ENCODE measurements at places on chromosomes 7 and 10.

- no peak for DNase-seq
These were observed 33.0 kb downstream of the CYP26A1 start for GRCh38 chr10:93106631-93107072.

DNA sequence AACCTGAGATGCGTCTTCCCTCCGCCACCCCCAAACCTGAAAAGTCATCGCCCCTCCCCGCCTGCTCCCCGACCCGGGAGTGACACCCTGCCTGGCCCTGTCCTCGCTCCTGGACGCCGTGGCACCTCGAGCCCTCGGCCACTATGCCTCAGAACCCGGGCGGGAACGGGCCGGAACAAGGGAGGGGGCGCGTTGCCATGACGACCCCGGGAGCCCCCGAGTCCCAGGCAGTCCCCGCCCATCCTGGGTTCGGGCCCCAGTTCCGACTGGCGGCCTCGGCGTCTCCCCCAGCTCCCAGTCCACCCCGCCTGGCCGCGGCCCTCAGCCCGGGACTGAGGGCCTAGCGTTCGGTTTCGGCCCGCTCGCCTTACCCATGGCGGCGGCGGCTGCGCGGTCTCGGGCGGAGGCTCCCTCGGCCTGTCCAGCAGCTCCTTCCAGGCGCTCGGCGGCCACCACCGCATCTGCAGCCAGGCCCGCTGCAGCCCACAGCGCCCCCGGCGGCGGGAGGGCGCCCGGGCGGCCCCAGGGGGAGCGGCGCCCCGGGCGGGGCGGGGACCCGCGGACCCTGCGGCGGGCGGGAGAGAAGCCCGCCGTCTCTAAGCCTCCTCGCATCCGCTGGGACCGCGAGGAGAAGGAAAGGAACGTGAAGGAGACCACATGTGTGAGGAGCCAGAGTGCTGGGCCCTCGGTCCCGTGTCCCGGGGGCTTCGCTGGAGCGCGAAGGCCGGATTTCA is at the start of gene RUFY2:
Gene RUFY2 (minus strand): TSS at position 463 of the 734 bp plus-strand sequence. CDS start 88 bp downstream, at position 375.
- peak; percentile 78 for DNase-seq

GRCh38 chr10:2145926-2146478 is 408.7 kb upstream of the ADARB2 start:
- no peak for DNase-seq

- DNase-seq, result no peak
These were observed 25.8 kb downstream of the AKR1C8 start for GRCh38 chr10:5159126-5159525.

DNA sequence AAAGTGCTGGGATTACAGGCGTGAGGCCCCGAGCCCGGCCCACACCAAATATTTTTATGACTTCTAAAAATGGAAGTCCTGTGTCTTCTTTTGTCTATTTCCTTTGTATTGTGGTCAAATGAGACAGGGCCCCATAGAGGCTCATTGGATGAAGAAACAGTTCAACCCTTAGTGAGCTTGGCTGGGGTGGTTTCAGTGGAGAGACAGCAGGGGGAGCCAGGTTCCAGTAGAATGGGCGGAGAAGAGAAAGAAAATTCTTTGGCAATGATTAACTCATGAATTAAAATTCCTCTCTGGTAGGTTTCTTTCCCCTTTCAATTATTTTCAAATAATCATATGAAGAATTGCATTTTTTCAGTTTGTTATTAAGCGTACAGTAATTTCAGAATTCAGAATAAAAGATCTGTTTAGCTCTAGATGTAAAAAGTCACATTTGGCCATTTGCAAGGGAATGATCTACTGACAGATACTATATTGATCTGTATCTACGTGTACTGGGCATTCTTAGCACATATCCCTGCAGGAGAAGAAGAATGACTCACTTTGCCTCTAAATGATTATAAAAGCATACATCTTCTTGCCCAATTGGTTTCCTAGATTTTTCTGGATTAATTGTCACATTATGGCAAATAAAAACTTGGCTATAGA is 43.2 kb downstream of the PNLIPRP3 start:
- peak; percentile 68 for DNase-seq

- no peak for DNase-seq
These were observed 224.6 kb upstream of the PITRM1 start for GRCh38 chr10:3397231-3397630.

- DNase-seq, result peak; percentile 92
These were observed 145.4 kb upstream of the ASAH2 start for GRCh38 chr10:50396491-50397311.

GRCh38 chr10:5543623-5544022 is 18.9 kb downstream of the CALML3 start:
- no peak for DNase-seq

DNA sequence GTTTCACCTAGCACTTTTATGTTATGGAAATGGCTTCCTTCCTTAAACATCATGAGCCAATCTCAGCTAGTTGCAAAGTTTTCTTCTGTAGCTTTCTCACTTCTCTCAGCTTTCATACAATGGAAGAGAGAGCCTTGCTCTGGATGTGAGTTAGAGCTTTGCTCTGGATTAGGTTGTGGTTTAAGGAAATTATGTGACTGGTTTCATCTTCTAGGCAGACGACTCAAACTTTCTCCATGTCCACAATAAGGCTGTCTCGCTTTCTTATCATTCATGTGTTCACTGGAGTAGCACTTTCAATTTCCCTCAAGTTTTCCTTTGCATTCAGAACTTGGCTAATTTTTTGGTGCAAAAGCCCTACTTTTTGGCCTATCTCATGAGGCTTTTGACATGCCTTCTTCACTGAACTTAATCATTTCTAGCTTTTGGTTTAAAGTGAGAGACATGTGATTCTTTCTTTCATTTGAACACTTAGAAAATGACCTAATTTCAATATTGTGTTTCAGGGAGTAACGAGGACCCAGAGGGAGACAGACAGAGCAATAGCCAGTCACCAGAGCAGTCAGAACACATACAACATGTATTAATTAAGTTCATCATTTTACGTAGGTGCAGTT is 49.8 kb downstream of the CNOT4 start:
- DNase-seq, result no peak

DNA sequence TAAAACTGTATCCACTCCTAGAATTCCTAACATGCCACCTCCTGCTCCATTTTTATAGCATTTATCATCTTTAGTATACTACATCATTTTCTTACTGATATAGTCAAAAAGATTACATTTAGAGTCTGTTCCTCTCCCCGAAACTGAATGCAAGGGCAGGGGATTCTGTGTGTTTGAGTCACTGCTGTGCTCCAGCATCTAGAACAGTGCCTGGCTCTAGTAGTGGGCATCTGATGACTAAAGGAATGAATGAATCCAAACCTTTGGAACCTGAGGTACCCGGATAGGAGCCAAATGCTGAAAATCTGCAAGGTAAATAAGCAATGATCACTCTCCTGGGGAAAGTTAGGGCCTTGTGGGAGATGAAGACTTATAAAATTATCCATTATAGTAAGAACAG is 18.9 kb downstream of the GOT1 start:
- DNase-seq, result no peak

- DNase-seq, result peak; percentile 51
These were observed 251.1 kb upstream of the LRRN3 start for GRCh38 chr7:110839866-110840265.

DNA sequence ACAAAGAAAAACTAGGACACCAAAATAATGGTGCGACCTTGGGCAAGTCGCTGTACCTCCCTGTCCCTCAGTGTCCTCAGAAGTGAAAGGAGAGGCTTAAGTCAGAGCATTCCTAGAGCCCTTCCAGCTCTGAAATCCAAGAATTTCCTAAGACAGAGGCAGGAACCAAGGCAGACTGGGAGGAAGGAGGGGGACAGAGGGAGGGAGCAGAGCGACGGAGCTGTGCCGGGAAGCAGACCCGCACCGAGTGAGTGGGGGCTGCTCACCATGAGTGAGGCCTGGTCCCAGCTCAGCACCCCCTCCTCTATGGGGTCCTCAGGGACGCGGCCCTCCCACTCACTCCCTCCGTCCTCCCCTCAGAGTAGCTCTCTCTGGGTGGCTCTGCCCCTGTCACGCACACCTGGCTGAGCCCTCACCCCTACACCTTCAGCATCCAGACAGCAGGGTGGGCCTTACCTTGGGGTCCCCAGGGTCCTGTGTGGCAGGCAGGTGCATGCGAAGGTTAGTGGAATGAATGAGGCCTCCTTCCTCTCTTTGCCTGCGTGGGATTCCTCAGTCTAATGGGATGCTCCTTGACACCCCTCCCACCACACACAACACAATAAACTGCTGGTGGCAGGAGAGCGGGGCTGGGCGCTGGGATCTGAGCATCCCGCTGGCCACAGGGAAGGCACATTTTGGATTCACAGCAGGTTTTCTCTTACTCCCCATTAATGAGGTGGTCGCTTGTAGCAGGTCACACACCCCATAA is 4.6 kb upstream of the SMARCD3 start:
- no peak for DNase-seq
